Endothelial cell of umbilical vein (primary cell): ENCODE measurements at places on chromosomes 6 and 20. TPM values are rescaled to one million over a fixed set of nuclear protein-coding genes. Genes with fewer than 3 reads are reported as not detected.

The AKAP7 gene
- 3.3 and 4.8 TPM in 2 replicates for total RNA-seq

The TNF gene
- not detected in 2 replicates for total RNA-seq

The ACTL10 gene
- total RNA-seq, result 0.62 and 1.4 TPM in 2 replicates

The LST1 gene
- 1.00 and 2.0 TPM in 2 replicates for total RNA-seq

The VNN1 gene
- total RNA-seq, result not detected in 2 replicates

The PRRT1 gene
- 0.76 and 1.3 TPM in 2 replicates for total RNA-seq
